Colonic mucosa (tissue), 4 donors: ENCODE measurements at places on chromosomes 13 and 19. TPM values are rescaled to one million over a fixed set of nuclear protein-coding genes. Genes with fewer than 3 reads are reported as not detected.

GRCh38 chr19:32181216-32181920 lies 164.0 kb upstream of the ZNF507 start:
- H3K27ac ChIP-seq, result no peak overlapping the region
- no peaks in the 10 kb centered on the region for H3K36me3 ChIP-seq
- no peak overlapping the region for H3K4me3 ChIP-seq
- no peak for DNase-seq
- no peaks in the 10 kb centered on the region for H3K4me1 ChIP-seq
- H3K27me3 ChIP-seq, result no peaks in the 10 kb centered on the region

Gene ONECUT3
- 0.05 TPM for total RNA-seq

- H3K36me3 ChIP-seq, result no peaks in the 10 kb centered on the region
- H3K4me1 ChIP-seq, result no peaks in the 10 kb centered on the region
- no peak overlapping the region for H3K4me3 ChIP-seq
- no peak for DNase-seq
- H3K27me3 ChIP-seq, result no peaks in the 10 kb centered on the region
Observed at GRCh38 chr13:51155776-51156515, 44.9 kb upstream of the C13orf42 start.

GRCh38 chr19:5107432-5108122 lies 138.7 kb downstream of the KDM4B start:
- H3K27ac ChIP-seq, result no peak overlapping the region
- no peaks in the 10 kb centered on the region for H3K4me1 ChIP-seq
- no peaks in the 10 kb centered on the region for H3K36me3 ChIP-seq
- no peak for DNase-seq
- H3K4me3 ChIP-seq, result no peak overlapping the region
- no peaks in the 10 kb centered on the region for H3K27me3 ChIP-seq

GRCh38 chr13:73075954-73076353 lies 17.1 kb downstream of the KLF5 start:
- peak overlapping the region; percentile 28 for H3K27ac ChIP-seq
- H3K36me3 ChIP-seq, result no peaks in the 10 kb centered on the region
- no peak for DNase-seq
- H3K4me3 ChIP-seq, result no peak overlapping the region

Gene NLRP11
- not detected for total RNA-seq

- no peaks in the 10 kb centered on the region for H3K4me1 ChIP-seq
- H3K4me3 ChIP-seq, result no peak overlapping the region
- H3K27ac ChIP-seq, result no peak overlapping the region
- H3K27me3 ChIP-seq, result no peaks in the 10 kb centered on the region
Observed at GRCh38 chr13:38763446-38764381, 76.8 kb downstream of the FREM2 start.

GRCh38 chr13:61695147-61695546 lies 279.5 kb upstream of the PCDH20 start:
- no peak for DNase-seq
- no peaks in the 10 kb centered on the region for H3K4me1 ChIP-seq
- no peaks in the 10 kb centered on the region for H3K36me3 ChIP-seq
- no peak overlapping the region for H3K4me3 ChIP-seq
- H3K27me3 ChIP-seq, result no peaks in the 10 kb centered on the region

Gene CARM1
- 75.9 TPM for total RNA-seq

- no peaks in the 10 kb centered on the region for H3K27me3 ChIP-seq
- no peaks in the 10 kb centered on the region for H3K4me1 ChIP-seq
- H3K4me3 ChIP-seq, result no peak overlapping the region
- no peak overlapping the region for H3K27ac ChIP-seq
- DNase-seq, result no peak
Observed at GRCh38 chr13:37681281-37682032, 82.9 kb upstream of the POSTN start.

- H3K4me1 ChIP-seq, result no peaks in the 10 kb centered on the region
- no peak overlapping the region for H3K4me3 ChIP-seq
- H3K27me3 ChIP-seq, result no peaks in the 10 kb centered on the region
Observed at GRCh38 chr19:20028611-20029010, 10.7 kb downstream of the ZNF682 start.

DNA sequence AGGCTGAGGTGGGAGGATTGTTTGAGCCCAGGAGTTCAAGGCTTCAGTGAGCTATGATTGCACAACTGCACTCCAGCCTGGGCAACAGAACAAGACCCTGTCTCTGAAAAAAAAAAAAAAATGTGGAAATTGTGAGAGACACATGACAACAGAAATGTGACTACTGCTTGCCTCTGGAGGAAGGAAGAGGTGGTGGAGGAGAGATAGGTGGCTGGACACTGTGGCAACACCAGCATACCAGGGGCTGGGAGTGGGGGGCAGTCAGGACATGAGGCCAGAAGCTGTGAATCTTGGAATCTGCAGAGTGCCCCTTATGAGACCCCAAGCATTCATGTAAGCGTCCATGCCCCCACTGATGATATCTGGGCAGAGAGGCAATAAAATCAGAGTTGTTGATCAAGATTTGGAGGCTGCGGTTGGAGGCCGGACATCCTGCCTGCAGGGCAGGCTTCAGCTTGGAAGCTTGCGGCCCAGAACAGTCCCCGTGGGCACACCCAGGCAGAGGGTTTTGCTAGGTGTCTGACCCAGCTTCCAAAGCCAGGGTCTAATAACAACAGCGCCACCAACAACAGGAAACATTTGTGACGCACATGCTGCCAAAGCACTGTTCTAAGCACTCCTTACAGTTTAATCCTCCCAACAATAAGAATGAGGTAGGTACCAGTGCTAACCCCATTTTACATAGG lies 16.9 kb downstream of the FAM187B start:
- DNase-seq, result peak; percentile 53
- no peaks in the 10 kb centered on the region for H3K36me3 ChIP-seq
- H3K4me1 ChIP-seq, result peaks cover 6% of the 10 kb centered on the region
- no peaks in the 10 kb centered on the region for H3K27me3 ChIP-seq

Gene CCDC8
- total RNA-seq, result 1.1 TPM

GRCh38 chr13:101155920-101156319 lies 260.4 kb downstream of the NALCN start:
- no peak overlapping the region for H3K27ac ChIP-seq
- H3K4me3 ChIP-seq, result no peak overlapping the region

Gene SHANK1
- 0.22 TPM for total RNA-seq

GRCh38 chr19:16384688-16385087 lies 60.1 kb downstream of the KLF2 start:
- no peaks in the 10 kb centered on the region for H3K27me3 ChIP-seq
- no peaks in the 10 kb centered on the region for H3K36me3 ChIP-seq
- H3K4me1 ChIP-seq, result no peaks in the 10 kb centered on the region
- DNase-seq, result no peak

Gene SPACA4
- 0.27 TPM for total RNA-seq

DNA sequence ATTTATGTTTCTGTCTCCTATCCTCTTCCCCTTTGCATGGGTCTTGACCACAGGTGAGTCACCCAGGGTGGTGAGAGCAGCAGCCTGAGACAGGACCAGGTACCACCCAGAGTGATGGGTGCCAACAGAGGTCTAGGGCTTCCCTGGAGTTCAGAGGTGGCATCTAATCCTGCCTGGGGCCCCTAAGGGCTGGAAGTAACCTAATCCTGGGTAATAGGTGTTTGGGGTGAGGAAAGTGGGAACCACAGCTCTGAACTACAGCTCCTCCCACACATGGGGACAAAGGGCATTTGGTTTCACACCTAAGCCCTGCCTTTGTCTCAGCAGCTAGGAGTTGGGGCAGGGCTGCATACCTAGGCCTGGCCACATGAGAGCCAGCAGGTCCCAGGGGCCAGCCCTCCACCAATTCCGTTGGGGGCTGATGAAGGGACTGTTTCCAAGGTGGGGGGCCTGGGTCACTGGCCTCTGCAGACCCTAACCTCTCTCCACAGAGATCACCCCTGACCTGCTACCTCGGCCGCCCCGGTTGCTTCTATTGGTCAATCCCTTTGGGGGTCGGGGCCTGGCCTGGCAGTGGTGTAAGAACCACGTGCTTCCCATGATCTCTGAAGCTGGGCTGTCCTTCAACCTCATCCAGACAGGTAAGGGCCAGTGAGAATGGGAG lies 8.0 kb downstream of the SPHK2 start:
- DNase-seq, result peak; percentile 76
- peaks cover 26% of the 10 kb centered on the region for H3K4me1 ChIP-seq
- H3K27me3 ChIP-seq, result no peaks in the 10 kb centered on the region
- H3K36me3 ChIP-seq, result no peaks in the 10 kb centered on the region
- peak overlapping the region; percentile 71 for H3K27ac ChIP-seq
- no peak overlapping the region for H3K4me3 ChIP-seq

Gene LILRA6
- total RNA-seq, result 2.3 TPM

GRCh38 chr19:38385804-38386257 lies 2.0 kb downstream of the GGN start:
- no peak overlapping the region for H3K27ac ChIP-seq
- H3K36me3 ChIP-seq, result peaks cover 15% of the 10 kb centered on the region
- H3K27me3 ChIP-seq, result peaks cover 17% of the 10 kb centered on the region
- no peak for DNase-seq
- no peak overlapping the region for H3K4me3 ChIP-seq

- no peaks in the 10 kb centered on the region for H3K27me3 ChIP-seq
- H3K4me3 ChIP-seq, result peak overlapping the region; percentile 94
- no peaks in the 10 kb centered on the region for H3K4me1 ChIP-seq
- H3K36me3 ChIP-seq, result no peaks in the 10 kb centered on the region
- peak; percentile 72 for DNase-seq
- H3K27ac ChIP-seq, result peak overlapping the region; percentile 100
Observed at GRCh38 chr13:48232420-48233045, 473 bp upstream of the ITM2B start.

GRCh38 chr19:46603195-46603637 lies 2.1 kb downstream of the CALM3 start:
- peaks cover 24% of the 10 kb centered on the region for H3K36me3 ChIP-seq
- DNase-seq, result peak; percentile 85
- peaks cover 12% of the 10 kb centered on the region for H3K4me1 ChIP-seq
- no peaks in the 10 kb centered on the region for H3K27me3 ChIP-seq

- no peaks in the 10 kb centered on the region for H3K27me3 ChIP-seq
- H3K4me1 ChIP-seq, result no peaks in the 10 kb centered on the region
- no peak overlapping the region for H3K4me3 ChIP-seq
- H3K27ac ChIP-seq, result no peak overlapping the region
Observed at GRCh38 chr13:96444676-96445075, 354.8 kb downstream of the HS6ST3 start.

- H3K36me3 ChIP-seq, result no peaks in the 10 kb centered on the region
- H3K27ac ChIP-seq, result no peak overlapping the region
- H3K4me1 ChIP-seq, result peaks cover 5% of the 10 kb centered on the region
- no peak for DNase-seq
- H3K4me3 ChIP-seq, result no peak overlapping the region
- no peaks in the 10 kb centered on the region for H3K27me3 ChIP-seq
Observed at GRCh38 chr13:28468023-28468915, 26.7 kb downstream of the FLT1 start.

DNA sequence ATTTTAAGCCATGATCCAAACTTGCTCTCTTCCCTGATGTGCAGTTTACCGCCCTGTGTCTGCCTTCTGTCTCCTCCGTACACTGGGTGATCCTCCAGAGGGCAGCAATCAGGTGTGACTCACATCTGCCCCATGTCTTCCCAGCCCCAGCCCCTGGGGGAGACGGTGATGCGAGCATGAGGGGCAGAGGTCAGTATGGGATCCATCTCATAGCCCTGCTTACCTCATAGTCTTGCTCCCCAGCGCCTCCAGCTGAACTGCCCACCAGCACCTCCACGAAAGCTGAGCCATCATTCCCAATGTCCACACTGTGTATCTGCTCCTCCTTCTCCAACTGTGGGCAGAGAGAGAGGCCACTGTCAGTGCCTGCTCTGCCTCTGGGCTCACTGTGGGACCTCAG lies 14.6 kb downstream of the XRCC1 start:
- no peaks in the 10 kb centered on the region for H3K4me1 ChIP-seq
- H3K27me3 ChIP-seq, result no peaks in the 10 kb centered on the region
- H3K36me3 ChIP-seq, result no peaks in the 10 kb centered on the region
- H3K4me3 ChIP-seq, result no peak overlapping the region
- no peak for DNase-seq
